ENCODE measurements at places on chromosomes 3 and 15. TPM values are rescaled to one million over a fixed set of nuclear protein-coding genes. Genes with fewer than 3 reads are reported as not detected.

- DNase-seq: peak; percentile 61
These were observed 909 bp downstream of the FGD5 start for GRCh38 chr3:14819671-14820070.

DNA sequence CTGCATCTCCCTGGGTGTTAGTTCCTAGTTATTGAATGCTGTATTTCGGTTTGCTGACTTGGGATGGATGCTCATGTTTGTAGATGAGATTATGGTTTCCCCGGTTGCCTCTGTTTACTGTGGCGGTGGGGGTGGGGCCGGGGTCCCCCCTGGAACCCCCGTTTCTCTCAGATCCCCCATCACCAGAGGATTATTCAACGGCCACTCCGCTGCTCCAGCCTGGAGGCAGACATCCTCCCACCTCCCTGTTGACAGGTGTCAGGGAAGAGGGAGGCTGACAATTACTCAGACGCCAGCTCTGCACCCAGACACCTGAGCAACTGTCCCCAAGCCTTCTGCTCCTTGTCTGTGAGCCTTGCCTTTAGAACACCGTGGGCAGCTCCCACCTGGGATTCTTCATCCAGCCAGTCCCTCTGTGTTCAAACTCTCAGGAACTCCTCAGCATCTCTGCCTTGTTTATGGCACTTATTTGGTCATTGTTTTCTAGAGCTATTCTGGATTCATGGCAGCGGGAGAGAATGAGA is 95.9 kb upstream of the PRR20G start:
- DNase-seq: peak; percentile 40

- DNase-seq: peak; percentile 33
These were observed 50.8 kb upstream of the PSMD6 start for GRCh38 chr3:64074060-64074459.

DNA sequence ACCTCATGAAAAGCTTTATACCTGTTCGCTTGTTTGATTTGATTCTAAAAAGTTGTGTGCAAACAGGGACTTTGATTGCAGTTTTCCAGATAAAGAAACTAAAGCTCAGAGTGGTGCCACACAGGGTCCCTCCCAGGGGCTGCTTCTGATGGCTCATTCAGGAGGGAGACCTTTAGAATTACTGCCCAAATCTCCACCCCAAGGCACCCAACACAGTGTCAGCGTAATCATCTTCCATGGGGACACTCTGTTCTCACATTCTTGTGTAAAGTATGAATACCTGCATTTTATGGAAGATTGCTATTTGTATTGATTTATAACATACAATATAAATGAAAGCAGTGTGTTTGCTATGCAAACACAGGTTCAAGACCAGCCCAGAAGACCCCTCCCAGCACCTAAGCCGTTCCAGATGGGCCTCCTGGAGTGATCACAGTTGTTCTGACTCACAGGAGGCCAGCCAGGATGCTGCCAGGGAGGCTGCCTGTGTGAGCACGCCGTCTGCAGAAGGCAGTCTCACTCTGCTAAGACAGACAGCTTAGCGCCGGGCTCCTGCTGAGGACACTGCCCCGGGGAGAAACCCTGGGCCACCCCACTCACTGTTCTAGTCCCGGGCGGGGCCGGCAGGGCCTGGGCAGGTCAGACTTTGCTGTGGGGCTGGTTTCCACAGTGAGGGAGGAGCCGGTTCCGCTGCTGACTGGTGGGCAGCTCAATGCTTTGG is 185.6 kb downstream of the FAM43A start:
- DNase-seq: peak; percentile 59

DNA sequence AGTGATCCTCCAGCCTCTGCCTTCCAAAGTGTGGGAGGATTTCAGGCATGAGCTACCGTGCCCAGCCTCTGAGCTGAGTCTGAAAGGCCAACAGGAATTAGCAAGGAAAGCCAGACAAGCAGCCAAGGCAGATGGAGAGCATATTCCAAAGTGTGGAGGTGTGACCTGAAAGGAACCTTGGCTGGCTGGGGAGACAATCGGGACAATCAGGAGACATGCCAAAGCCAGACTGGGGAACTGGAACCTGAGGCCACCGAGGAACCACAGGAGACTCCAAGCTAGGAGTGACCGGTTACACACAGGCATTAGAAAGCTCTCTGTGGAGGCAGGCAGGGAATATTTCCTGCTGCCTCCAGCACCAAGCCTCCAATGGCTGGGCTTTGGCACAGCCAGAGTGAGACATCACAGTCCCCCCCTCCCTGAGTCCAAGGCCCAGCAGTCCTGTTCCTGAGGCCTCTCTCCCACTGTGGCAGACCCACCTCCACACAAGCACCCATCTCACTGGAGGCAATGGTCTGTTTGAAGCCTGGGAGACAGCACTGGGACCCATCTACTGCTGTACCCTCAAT is 4.5 kb upstream of the C15orf39 start:
- no peak for DNase-seq

GRCh38 chr3:8964436-8965370 is 1.4 kb upstream of the RAD18 start:
- no peak for DNase-seq

DNA sequence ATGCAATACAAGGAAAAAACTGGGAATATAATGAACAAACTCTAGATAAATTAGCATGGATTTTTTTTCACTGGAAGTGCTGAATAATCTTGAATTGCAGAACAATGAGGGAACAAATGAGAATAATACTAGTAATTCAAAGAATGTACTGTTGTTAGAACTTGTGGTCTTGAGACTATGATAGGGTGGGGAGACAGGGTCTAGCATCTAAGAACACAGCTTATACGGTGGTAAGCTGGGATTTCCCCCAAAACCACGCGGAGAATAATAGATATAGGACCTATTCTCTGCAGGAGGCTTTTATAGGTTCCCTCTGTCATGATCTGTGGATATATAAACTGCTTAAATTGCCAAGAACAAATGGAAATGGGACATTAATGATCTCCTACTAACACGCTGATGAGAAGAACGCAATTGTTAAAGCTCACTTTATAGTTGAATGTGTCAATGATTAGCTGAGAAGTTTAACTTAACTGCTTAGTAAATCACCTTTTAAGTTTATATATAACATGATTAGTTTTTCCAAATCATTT is 692.3 kb downstream of the ZPLD1 start:
- DNase-seq: no peak

DNA sequence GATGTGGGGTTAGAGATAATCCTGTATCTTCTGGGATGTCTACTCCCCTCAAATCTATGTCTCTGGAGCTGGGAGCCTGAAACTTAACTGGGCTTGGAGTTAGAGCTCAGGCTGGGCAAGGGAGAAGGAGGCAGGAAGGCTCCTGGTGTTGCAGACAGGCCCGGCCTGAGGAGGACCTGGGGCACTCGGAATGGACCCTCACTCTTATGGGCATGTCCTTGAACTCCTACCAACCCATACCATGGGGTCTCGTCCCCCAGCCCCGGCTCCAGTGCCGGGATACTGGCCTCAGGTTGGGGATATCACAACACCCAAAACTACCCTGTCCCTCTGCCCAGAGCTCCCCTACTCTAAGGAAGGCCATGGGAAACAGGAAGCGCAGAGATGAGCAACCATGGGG is 45.2 kb downstream of the SCN5A start:
- no peak for DNase-seq

GRCh38 chr15:101149864-101150722 is 101.8 kb downstream of the CHSY1 start:
- DNase-seq: no peak

DNA sequence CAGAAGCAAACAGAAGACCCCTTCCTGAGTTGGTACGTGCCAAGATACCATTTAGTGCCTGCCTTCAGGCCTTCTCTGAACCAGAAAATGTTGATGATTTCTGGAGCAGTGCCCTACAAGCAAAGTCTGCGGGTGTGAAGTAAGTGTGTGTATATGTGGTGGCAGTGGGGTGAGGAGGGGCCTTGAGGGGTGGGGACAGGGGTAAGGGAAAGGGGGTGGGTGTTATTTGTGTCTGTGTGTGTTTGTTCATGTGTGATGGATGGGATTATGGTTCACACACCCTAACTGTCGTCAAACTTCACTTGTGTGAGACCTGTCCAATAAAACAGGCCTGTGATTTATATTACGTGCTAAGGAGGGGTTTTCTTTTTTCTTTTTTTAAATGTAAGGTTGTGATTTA is 92.2 kb downstream of the USP13 start:
- DNase-seq: no peak

DNA sequence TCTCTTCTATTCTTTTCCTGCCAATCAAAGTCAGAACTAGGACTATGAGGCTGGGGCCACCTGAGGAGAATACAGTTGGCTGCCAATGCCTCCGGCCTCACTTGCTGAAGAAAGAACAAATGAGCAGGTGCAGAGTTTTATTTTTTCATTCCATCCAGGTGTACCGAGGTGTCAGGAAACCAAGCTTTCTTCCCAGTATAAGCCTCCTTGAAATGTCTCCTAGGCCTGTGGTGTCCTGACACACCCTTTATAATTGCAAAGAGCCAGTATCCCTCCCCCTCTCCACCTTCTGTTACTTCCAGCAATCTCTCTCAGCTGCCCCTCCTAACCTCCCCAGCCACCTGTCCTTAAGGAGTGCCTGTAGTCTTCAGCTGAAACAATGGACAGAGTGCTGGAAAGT is 127.9 kb downstream of the SLC9A9 start:
- DNase-seq: no peak

DNA sequence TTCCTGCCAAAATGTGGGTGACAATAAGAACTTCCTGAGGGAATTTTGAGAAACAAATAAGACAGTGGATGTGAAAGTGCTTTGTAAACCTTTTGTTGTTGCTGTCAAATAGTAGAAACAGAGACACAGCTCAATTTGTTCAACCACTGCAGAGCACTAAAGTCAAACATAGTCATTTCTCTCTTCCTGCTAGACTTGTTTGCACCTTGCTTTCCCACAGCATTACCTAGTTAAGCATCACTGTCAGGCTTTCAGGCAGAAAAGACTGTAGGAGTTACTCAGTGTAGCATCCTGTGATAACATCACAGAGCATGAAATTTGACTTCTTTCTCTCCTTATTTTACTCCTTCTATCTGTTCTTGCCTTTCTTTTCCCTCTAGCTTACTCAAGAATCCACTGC is 27.1 kb downstream of the SLC12A1 start:
- DNase-seq: no peak

DNA sequence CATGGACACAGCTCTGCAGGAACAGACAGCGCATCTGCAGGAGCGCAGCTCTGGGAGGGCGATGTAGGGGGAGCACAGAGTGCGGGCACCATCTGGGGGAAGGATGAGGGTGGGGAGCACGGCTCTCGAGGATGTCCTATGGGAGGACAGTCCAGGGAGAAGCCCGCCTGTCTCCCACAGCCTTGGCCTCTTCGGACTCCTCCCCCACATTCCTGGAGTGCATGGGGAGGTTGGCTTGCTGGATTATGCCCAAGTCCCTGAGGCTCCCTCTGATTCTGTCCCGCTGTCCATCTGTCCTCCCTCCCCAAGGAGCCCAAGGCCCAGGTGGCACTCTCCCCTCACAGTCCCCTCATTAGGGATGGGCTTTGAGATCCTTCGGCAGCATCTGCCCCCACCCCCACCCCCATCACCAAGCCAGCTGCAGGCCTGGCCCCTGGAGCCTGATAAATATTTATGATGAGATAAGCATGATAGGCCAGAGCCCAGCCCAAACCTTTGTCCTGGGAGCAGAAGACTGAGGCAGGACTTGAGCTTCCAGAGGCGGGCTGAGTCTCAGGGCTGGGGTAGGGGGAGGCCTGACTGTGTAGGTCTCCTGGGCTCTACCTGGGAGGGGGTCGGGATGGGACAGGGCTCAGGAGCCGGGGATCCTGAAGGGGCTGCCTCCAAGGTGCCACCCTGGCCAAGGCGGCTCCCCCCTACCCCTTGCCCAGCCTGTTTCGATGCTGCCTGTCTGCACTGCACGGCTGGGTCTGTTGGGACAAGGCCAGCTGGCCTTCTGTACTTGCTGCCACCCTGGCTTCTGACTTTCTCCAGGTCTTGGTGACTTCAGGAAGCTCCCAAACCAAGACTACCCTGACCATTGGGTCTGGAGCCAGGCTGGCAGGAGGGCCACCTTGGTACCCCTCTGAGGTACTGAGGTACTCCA is 28.6 kb upstream of the SEMA3F start:
- peak; percentile 89 for DNase-seq

SEMA3F gene
- total RNA-seq: 39.9 TPM

DUOXA1 gene
- total RNA-seq: 1.4 TPM

Measured in kidney (tissue), 22 donors.